ENCODE measurements at places on chromosomes 4 and X.

- no peak for DNase-seq
Observed at GRCh38 chr4:53653484-53654053, 62.3 kb upstream of the LNX1 start.

DNA sequence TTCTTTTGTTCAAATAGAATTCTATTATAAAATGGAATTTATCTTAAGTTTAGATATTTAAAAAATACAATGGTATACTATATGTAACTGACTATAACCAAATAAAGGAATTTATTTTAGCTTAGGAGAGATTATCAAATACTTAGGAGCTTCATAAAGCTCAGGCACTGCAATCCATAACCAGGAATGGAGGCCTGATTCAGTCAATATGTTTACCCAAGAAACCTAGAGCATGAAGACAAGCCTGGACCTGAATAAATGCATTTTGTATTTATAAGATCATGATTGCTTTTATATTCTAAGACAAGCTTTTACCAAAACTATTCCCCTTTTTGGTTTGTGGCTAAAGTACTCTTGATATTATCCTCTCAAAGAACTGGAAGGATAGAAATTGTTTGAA lies 742.6 kb downstream of the FAT4 start:
- DNase-seq: no peak

- no peak for DNase-seq
Observed at GRCh38 chr4:41569961-41570360, 32.0 kb downstream of the LIMCH1 start.

GRCh38 chr4:113637363-113637762 lies 124.2 kb downstream of the CAMK2D start:
- DNase-seq: peak; percentile 13
